ENCODE measurements at places on chromosomes 4 and X.

DNA sequence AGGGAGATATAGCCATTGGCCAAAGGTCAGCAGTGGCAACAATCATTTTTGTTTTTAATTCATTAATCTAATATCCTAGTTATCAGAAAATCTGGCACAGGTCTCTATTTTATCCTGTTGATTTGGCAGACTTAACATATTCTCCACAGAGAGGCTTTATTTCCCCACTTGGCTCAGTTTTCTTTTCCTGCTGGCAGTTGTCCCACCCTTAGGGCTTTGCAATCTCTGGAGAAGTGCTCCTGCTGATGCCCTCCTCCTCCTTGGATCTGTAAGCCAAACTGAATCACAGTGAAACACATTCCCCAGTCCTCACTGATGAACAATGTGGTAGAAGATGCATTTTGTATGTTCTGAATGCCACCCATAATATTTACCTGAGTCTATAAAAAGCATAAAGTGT lies 889.7 kb downstream of the PDHA2 start:
- DNase-seq, result no peak

GRCh38 chr4:119480331-119480730 lies 148.3 kb downstream of the PDE5A start:
- DNase-seq, result no peak

DNA sequence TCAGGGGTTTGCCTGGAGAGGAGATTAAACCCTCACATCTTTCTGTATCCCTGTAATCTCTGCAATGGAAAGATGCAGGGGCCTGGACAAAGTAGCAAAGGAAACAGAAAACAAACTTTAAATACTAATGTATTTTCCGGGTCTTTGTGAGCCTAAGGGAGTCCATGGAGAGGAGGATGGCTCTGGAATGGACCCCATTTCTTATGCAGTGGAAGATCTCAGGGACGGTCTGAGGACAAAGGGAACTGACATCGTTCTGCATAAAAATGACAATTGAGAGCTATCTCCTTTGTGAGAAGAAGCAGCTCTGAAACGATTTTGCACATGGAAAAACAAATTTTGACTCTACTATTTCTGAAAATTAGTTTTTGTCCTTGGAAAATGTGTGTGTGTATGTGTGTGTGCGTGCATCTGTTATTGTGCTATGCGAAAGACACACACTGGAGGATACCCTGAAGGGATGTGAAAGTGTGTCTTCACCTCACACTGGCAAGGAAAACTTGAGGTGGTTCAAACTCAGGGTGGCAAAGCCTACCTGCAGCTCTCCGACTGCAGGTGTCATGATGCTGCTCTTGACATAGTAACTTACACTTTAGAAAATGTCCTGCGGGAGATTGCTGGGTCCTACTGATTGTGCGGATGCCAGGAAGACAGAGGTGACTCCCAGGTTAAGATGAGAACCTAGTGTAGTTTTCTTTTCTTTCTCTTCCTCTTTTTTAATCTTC lies 126.4 kb upstream of the JADE1 start:
- DNase-seq, result no peak

- DNase-seq, result no peak
Observed at GRCh38 chrX:108219949-108220601, 128.5 kb downstream of the ATG4A start.

- DNase-seq, result no peak
Observed at GRCh38 chr4:157372154-157372553, 151.6 kb downstream of the GRIA2 start.

GRCh38 chrX:21734175-21734574 lies 23.7 kb downstream of the SMPX start:
- no peak for DNase-seq

- DNase-seq, result no peak
Observed at GRCh38 chr4:25939330-25939729, 25.3 kb downstream of the SMIM20 start.

DNA sequence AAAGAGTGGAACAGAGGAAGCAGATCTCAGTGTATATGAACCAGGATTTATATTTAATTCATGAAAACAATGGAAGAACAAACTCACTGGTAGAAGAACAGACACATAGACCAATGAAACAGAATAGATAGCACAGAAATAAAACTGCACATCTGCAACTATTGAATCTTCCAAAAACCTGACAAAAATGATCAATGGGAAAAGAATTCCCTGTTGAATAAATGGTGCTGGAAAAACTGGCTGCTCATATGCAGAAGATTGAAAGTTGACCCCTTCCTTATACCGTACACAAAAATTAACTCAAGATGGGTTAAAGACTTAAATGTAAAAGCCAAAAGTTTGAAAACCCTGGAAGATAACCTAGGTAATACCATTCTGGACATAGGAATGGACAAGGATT lies 391.0 kb downstream of the MAGEB5 start:
- DNase-seq, result no peak

- no peak for DNase-seq
Observed at GRCh38 chr4:155593793-155594192, 72.9 kb upstream of the GUCY1A1 start.

- no peak for DNase-seq
Observed at GRCh38 chrX:14616836-14617235, 87.5 kb downstream of the GLRA2 start.

DNA sequence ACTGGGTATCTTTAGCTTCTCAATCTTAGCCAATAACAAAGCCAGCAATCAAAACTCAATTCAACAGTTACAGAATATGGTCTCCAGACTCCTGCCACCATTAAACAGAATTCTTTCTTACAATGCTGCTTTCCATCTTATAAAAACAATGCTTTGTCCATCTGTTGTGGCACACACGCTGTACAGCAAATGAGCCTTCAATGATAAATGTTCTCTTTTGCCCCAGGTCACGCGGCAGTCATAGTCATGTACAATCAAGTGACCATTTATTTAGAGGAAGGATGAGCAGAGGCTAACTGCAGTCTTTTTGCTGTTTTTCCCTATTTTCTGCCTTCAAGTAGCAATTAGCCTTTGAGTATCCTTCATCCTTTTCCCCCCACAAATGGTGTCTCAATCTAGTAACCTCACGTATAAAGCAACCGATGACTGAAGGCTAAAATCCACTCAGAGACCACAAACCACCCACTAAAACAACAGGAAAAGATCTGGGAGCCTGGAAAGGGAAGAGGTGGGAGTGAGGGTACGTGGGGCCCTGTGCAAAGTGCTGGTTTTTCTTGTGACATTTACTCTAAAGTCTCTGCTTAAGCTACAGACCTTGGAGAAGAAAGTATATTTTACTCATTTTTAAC lies 24.4 kb downstream of the TRIM2 start:
- DNase-seq, result no peak

- DNase-seq, result no peak
Observed at GRCh38 chrX:56226980-56227379, 5.2 kb upstream of the KLF8 start.

All from stimulated activated CD8-positive, alpha-beta memory T cell treated with anti-CD3 and anti-CD28 coated beads, Interleukin-2, amount 100 ng/mL, for 1 hour (primary cell).